ENCODE measurements at places on chromosomes 1 and 21. TPM values are rescaled to one million over a fixed set of nuclear protein-coding genes. Genes with fewer than 3 reads are reported as not detected.

MTARC1 gene
- total RNA-seq = 5.0 TPM

F5 gene
- total RNA-seq = 0.05 TPM

MAN1A2 gene
- 44.1 TPM for total RNA-seq

UBL4B gene
- not detected for total RNA-seq

GRCh38 chr1:47849591-47850261, 147.5 kb downstream of the TRABD2B start:
- DNase-seq = no peak

BRDT gene
- not detected for total RNA-seq

SEMA6C gene
- not detected for total RNA-seq

SELENON gene
- total RNA-seq = 38.9 TPM

- DNase-seq = no peak
Measured at GRCh38 chr1:180186831-180187230, 32.2 kb downstream of the QSOX1 start.

GRCh38 chr1:183019860-183020259, 3.4 kb upstream of the LAMC1 start:
- peak; percentile 81 for DNase-seq

- DNase-seq = peak; percentile 53
Measured at GRCh38 chr1:81706650-81707435, 93.9 kb upstream of the ADGRL2 start.

GRCh38 chr1:87549738-87550137, 221.1 kb downstream of the LMO4 start:
- no peak for DNase-seq

RAB3B gene
- total RNA-seq = 33.9 TPM

- DNase-seq = no peak
Measured at GRCh38 chr1:224736619-224737352, 120.7 kb downstream of the CNIH3 start.

AP4B1 gene
- 19.8 TPM for total RNA-seq

GRCh38 chr1:44677201-44677766, 2.8 kb downstream of the ARMH1 start:
- peak; percentile 70 for DNase-seq

ECE1 gene
- total RNA-seq = 191 TPM

DNA sequence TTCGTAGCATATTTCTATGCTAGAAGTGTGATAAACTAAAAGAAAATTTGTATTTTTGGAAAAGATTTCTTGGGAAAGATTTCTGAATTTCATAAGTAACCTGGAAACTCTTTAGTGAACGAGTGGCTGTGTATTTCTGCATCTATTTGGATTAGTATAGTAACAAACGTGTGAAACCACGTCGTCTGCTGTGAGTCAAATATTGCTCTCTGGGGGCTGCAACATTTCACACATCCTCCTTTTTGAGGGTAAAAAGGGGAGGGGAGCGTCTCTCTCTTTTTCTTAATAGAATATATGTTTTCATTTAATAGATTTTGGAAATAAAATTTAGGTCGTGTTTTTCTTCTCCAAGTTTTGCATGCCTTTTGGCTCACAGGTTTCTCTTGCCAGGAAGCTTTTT, 44.8 kb downstream of the LHX9 start:
- DNase-seq = no peak

GRCh38 chr1:85623061-85623471, 42.5 kb downstream of the CCN1 start:
- DNase-seq = peak; percentile 77

DNA sequence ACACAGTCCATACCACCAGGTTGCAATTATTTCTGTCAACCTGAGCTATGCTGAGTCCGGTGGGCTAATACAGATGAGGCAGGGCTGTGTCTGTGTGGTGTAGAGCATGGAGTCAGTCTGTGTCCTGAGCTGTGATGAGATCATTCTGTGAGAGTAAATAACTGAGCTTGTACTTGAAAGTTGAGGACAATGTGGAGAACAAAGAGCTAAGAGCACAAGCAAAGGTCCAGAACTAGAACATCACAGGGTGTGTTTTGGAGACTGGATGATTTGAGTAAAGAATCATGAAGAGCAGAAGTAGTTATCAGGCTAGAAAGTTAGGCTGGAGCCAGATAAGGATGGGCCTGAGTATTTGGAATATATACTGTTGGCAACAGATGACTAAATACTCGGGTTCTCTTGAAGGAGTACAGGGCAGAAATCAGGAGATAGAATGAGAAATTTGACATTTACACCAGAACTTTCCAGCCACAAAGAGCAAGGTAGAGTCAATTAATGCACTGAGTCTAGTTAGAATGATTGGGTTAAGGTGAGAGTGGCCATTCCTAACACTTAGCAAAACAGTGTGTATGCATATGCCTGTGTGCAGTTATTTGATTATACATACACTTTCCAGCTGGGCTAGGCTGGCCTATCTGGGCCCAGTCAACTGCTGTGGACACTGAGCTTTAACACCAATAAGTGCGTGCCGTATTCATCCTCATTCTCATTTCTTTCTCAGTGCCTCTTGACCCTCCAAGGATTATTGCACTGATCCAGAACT, 48.8 kb downstream of the LEPR start:
- peak; percentile 36 for DNase-seq

CD247 gene
- total RNA-seq = not detected

JAM2 gene
- 0.05 TPM for total RNA-seq

- no peak for DNase-seq
Measured at GRCh38 chr1:70552662-70553566, 141.8 kb downstream of the CTH start.

DNA sequence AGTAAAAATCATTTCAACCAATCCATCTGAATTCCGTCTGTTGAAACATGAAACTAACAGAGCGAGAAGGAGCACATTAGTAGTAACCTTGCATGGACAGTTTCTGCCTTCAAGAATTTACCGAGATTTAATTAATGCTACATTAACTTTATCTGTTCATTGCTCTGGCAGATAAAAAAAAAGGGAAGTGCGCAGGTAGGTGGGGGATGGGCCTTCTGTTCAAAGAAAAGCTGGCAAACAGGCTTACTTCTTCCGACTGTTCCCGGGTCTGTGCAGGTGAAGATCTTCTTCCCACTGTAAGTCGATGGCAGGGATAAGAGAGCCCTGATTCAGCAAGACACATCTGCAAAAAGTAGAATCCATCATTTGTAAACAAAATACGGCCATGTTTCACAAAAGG, 172.6 kb upstream of the DMRTA2 start:
- DNase-seq = no peak

DNA sequence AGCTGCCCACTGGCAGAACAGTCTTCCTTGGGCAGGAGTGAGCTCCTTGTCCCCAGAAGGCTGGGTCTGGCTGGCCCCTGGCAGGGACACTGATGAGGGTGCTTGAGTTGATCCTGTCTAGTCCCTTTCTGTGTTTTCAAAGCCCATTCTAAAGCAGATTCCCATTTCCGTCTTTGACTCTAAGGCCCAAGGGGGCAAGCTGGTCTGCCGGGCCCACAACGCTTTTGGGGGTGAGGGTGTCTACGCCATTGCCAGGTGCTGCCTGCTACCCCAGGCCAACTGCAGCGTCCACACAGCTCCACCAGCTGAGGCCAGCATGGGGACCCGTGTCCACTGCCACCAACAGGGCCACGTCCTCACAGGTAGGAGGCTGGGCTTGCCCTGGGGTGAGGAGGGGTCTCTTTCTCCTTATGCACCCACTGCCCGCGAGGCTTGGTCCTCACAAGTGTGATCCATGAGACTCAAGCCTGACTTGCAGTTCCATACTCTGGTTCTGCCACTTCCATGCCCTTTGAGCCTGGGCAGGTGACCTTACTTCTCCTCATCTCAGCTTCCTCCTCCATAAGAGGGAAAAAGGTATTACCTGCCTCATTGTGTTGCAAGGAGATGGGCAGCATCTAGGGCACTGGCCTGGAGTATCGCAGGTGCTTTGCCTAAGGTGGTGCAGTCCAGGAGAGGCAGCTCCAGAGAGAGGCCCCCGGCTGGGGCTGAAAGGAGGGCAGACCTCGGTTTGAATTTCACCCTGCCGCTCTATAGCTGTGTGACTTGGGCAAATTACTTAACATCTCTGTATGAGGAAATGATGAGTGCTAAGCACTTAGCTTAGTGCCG, 20.2 kb downstream of the PCSK9 start:
- no peak for DNase-seq

DNA sequence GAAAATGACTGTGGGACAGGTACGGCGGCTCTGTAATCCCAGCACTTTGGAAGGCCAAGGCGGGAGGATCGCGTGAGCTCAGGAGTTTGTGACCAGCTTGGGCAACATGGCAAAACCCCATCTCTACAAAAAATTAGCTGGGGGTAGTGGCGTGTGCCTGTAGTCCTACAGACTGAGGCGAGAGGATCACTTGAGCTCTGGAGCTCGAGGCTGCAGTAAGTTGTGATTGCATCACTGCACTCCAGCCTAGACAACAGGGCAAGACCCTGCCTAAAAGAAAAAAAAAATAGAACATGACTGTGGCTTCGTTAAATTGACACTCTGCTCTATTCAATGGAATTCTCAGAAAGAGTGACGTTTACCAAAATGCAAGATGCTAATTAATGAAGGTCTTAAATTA, 3.9 kb upstream of the DBT start:
- DNase-seq = no peak

TNNI3K gene
- total RNA-seq = not detected

GRCh38 chr21:27152996-27153395, 186.1 kb upstream of the ADAMTS5 start:
- peak; percentile 11 for DNase-seq

GRCh38 chr1:13730751-13731482, 30.9 kb downstream of the PRDM2 start:
- DNase-seq = peak; percentile 40

DNA sequence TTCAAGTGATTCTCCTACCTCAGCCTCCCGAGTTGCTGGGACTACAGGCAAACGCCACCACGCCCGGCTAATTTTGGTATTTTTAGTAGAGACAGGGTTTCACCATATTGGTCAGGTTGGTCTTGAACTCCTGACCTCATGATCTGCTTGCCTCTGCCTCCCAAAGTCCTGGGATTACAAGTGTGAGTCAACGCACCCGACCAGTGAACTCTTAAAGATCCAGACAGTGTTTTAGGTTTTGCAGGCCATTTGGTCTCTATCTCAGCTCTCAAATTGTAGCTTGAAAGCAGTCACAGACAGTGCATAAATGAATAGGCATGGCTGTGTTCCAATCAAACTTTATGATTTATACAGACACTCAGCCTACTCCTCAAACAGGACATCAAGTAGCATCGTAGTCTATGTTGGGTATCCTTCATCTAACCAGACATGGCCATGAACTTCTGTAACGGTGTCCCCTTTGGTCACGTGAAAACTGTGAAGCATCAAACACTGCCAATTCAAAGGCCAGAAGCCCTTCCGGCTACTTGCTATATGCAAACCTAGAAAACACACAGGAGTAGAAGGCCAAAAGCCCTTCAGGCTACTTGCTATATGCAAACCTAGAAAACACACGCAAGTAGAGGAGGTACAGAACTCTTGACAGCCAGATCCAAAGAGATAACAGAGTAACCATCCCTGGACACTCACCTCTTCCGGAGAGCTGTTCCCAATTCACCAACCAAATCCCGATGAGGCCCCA, 3.1 kb downstream of the FUCA1 start:
- DNase-seq = peak; percentile 53

Measured in renal cortical epithelial cell (primary cell).